MG63 (cell line): ENCODE measurements at places on chromosomes 3 and 15. TPM values are rescaled to one million over a fixed set of nuclear protein-coding genes. Genes with fewer than 3 reads are reported as not detected.

Gene MYZAP
- total RNA-seq: 0.69 TPM in 1 of 2 replicates, not detected in the other

Gene TP63
- total RNA-seq: 1.1 and 6.5 TPM in 2 replicates

Gene GPR27
- total RNA-seq: 7.0 and 8.5 TPM in 2 replicates

Gene MYL3
- total RNA-seq: not detected in 2 replicates

Gene LYSMD2
- total RNA-seq: 23.3 and 25.2 TPM in 2 replicates

Gene CORO2B
- total RNA-seq: 7.1 and 7.9 TPM in 2 replicates

Gene NIT2
- 108 and 123 TPM in 2 replicates for total RNA-seq

Gene LYSMD4
- total RNA-seq: 7.0 and 7.6 TPM in 2 replicates
